ENCODE measurements at places on chromosomes 1 and 21. TPM values are rescaled to one million over a fixed set of nuclear protein-coding genes. Genes with fewer than 3 reads are reported as not detected.

Gene PGLYRP3
- polyA plus RNA-seq = not detected

Gene GPR52
- 0.05 TPM for polyA plus RNA-seq

Gene OR2L8
- not detected for polyA plus RNA-seq

Gene RIMKLA
- 0.92 TPM for polyA plus RNA-seq

Gene LCE1E
- not detected for polyA plus RNA-seq

Gene FOXD3
- polyA plus RNA-seq = not detected

Gene SLC27A3
- polyA plus RNA-seq = 223 TPM

Gene RAB7B
- polyA plus RNA-seq = 3.4 TPM

Gene CFAP57
- polyA plus RNA-seq = 2.2 TPM

Gene ERI3
- polyA plus RNA-seq = 26.6 TPM

Gene KCNJ9
- polyA plus RNA-seq = not detected

Gene RGSL1
- polyA plus RNA-seq = not detected

Gene BTF3L4
- 41.5 TPM for polyA plus RNA-seq

Gene ST6GALNAC5
- polyA plus RNA-seq = 8.9 TPM

Gene MCOLN2
- polyA plus RNA-seq = 4.2 TPM

Gene FCRL4
- not detected for polyA plus RNA-seq

Gene GJA9
- polyA plus RNA-seq = 0.04 TPM

Gene SLAMF1
- polyA plus RNA-seq = 0.39 TPM

Gene CCDC27
- polyA plus RNA-seq = not detected

Gene SPAG17
- 4.9 TPM for polyA plus RNA-seq

Gene GPR37L1
- 0.05 TPM for polyA plus RNA-seq

Gene C1orf159
- polyA plus RNA-seq = 16.7 TPM

Gene GLIS1
- polyA plus RNA-seq = 0.05 TPM

Gene AQP10
- 0.28 TPM for polyA plus RNA-seq

Gene U2AF1
- polyA plus RNA-seq = 58.6 TPM

Gene CYP4A11
- polyA plus RNA-seq = 0.06 TPM

Gene PGLYRP4
- polyA plus RNA-seq = 1.0 TPM

Gene DENND2C
- 2.0 TPM for polyA plus RNA-seq

Gene RIMS3
- polyA plus RNA-seq = 1.3 TPM

Gene ADCY10
- polyA plus RNA-seq = 0.10 TPM

Gene TEDDM1
- not detected for polyA plus RNA-seq

Gene PLA2G2D
- 0.06 TPM for polyA plus RNA-seq

Gene ASAP3
- polyA plus RNA-seq = 16.9 TPM

Gene INKA2
- 2.3 TPM for polyA plus RNA-seq

Gene GBP6
- 1.3 TPM for polyA plus RNA-seq

Gene CCDC181
- 2.9 TPM for polyA plus RNA-seq

Gene CACYBP
- 40.6 TPM for polyA plus RNA-seq

Gene LCE2C
- not detected for polyA plus RNA-seq

Gene TMEM82
- not detected for polyA plus RNA-seq

Gene RASAL2
- 4.9 TPM for polyA plus RNA-seq

Gene CLCA4
- 0.20 TPM for polyA plus RNA-seq

Gene S100A1
- 0.91 TPM for polyA plus RNA-seq

Gene C1QB
- polyA plus RNA-seq = 354 TPM

Gene SV2A
- 0.98 TPM for polyA plus RNA-seq

Gene RGS18
- 1.4 TPM for polyA plus RNA-seq

Gene MAB21L3
- 0.08 TPM for polyA plus RNA-seq

Gene IRF2BP2
- polyA plus RNA-seq = 49.3 TPM

Gene LRRC39
- 2.7 TPM for polyA plus RNA-seq

Gene ATAD3C
- 18.0 TPM for polyA plus RNA-seq

Gene CHI3L2
- 75.6 TPM for polyA plus RNA-seq

Gene FMO4
- polyA plus RNA-seq = 2.2 TPM

Gene AUNIP
- polyA plus RNA-seq = 0.26 TPM

Gene IGSF5
- 0.06 TPM for polyA plus RNA-seq

Gene AKNAD1
- polyA plus RNA-seq = 0.02 TPM

Gene CCDC185
- not detected for polyA plus RNA-seq

Gene AMY1C
- polyA plus RNA-seq = 30.7 TPM

Gene GSTM1
- 0.10 TPM for polyA plus RNA-seq

Gene FCER1A
- polyA plus RNA-seq = 0.05 TPM

Gene FCGR1A
- 78.0 TPM for polyA plus RNA-seq
